ENCODE measurements at places on chromosomes 5 and 9. TPM values are rescaled to one million over a fixed set of nuclear protein-coding genes. Genes with fewer than 3 reads are reported as not detected.

DNA sequence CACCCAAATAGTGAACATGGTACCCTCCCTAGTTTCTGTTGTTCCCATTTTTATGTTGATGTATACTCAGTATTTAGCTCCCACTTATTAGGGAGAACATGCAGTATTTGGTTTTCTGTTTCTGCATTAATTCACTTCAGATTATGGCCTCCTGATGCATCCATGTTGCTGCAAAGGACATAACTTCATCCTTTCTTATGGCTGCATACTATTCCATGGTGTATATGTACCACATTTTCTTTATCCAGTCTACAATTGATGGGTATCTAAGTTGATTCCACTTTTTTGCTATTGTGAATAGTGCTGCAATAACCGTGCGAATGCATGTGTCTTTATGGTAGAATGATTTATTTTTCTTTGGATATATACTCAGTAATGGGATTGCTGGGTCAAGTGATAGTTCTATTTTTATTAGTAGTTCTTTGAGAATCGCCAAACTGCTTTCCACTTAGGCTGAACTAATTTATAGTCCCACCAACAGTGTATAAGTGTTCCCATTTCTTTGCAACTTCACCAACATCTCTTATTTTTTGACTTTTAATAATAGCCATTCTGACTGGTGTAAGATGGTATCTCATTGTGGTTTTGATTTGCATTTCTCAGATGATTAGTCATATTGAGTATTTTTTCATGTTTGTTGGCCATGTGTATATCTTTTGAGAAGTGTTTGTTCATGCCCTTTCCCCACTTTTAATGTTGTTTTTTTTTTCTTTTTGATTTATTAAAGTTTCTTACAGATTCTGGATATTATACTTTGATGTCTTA is 79.6 kb downstream of the SMIM15 start:
- no peaks in the 10 kb centered on the region for H3K4me1 ChIP-seq
- H3K27me3 ChIP-seq = no peaks in the 10 kb centered on the region
- no peak overlapping the region for H3K4me3 ChIP-seq
- DNase-seq = no peak

- DNase-seq = no peak
- no peaks in the 10 kb centered on the region for H3K4me1 ChIP-seq
- no peak overlapping the region for H3K27ac ChIP-seq
- peaks cover 2% of the 10 kb centered on the region for H3K27me3 ChIP-seq
- H3K4me3 ChIP-seq = no peak overlapping the region
These were observed 50.6 kb upstream of the KLF4 start for GRCh38 chr9:107540164-107540561.

DNA sequence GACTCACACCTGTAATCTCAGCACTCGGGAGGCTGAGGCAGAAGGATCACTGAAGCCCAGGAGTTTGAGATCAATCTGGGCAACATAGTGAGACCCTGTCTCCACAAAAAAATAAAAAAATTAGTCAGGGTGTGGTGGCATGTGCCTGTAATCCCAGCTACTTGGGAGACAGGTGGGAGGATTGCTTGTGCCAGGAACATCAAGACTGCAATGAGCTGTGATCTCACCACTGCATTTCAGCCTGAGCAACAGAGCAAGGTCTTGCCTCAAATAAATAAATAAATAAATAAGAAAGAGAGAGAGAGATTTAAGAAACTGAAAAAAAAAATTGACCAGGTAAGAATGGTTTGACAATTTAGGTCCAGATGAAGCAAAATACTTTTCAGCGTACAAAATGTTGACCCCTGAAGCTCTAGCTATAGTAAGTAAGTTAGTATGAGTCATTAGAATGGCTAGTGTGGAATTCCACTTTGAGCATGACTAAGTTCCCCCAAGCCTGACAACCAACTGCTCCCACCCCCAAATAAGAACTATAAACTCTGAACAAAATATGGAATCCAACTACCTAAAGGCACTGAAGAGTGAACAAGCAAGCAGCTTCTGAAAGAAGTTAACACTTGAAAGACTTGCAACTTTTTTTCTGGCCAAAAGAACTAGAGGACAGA is 217.8 kb upstream of the TLE4 start:
- no peaks in the 10 kb centered on the region for H3K36me3 ChIP-seq
- DNase-seq = no peak
- no peak overlapping the region for H3K4me3 ChIP-seq
- H3K27ac ChIP-seq = no peak overlapping the region

- H3K36me3 ChIP-seq = no peaks in the 10 kb centered on the region
- H3K4me1 ChIP-seq = peaks cover 23% of the 10 kb centered on the region
- no peak overlapping the region for H3K4me3 ChIP-seq
- H3K27me3 ChIP-seq = no peaks in the 10 kb centered on the region
- peak; percentile 58 for DNase-seq
These were observed 23.1 kb downstream of the SLC25A25 start for GRCh38 chr9:128091144-128091543.

IFNB1 gene
- polyA plus RNA-seq = not detected

GRCh38 chr5:73302797-73303147 is 129.8 kb downstream of the TMEM174 start:
- H3K4me3 ChIP-seq = no peak overlapping the region
- DNase-seq = no peak
- no peak overlapping the region for H3K27ac ChIP-seq
- H3K36me3 ChIP-seq = no peaks in the 10 kb centered on the region

DNA sequence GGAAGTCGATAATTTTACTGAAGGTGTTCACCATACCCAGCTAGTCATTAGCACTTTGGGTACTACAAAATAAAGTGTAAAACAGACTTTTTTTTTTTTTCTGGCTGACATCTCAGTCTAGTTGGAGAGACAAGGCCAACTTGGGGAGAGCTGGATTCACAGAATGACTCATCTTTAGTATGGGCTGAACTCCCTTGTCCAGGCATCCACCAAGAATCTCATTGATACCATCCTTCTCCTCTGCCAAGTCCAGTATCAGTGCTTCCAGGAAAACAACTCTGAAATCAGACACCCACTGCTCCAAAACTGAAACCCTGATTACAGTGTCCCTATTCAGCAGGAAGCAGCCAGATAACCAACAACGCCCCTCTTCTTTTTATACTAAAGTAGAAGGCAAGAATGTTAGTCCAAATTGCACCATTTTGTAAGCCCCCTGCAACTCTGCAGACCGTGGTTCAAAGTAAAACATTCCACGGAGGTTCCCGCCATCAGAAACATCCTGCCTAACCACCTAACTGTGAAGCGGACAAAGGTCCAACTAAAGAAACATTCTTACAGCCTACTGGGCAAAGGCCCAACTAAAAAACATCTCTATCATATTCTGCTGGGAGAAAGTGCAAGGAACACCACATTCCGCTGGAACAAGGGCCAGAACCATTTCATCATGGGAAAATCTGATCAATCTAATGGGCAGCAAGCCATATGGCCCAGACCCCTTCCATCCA is 728.2 kb downstream of the BRINP1 start:
- no peaks in the 10 kb centered on the region for H3K36me3 ChIP-seq
- no peak overlapping the region for H3K27ac ChIP-seq
- H3K4me3 ChIP-seq = no peak overlapping the region
- H3K27me3 ChIP-seq = no peaks in the 10 kb centered on the region

ANKRD34B gene
- polyA plus RNA-seq = not detected

FOXD4L3 gene
- polyA plus RNA-seq = 0.03 TPM

GRCh38 chr5:68021227-68021626 is 194.3 kb upstream of the PIK3R1 start:
- no peaks in the 10 kb centered on the region for H3K27me3 ChIP-seq
- DNase-seq = no peak
- H3K36me3 ChIP-seq = no peaks in the 10 kb centered on the region
- H3K4me1 ChIP-seq = no peaks in the 10 kb centered on the region
- H3K4me3 ChIP-seq = no peak overlapping the region

All from small intestine (tissue), 16 donors.